CD4-positive, alpha-beta memory T cell (primary cell): ENCODE measurements at places on chromosomes 13 and 19.

GRCh38 chr13:24529478-24529877 lies 16.9 kb upstream of the PARP4 start:
- DNase-seq, result no peak

GRCh38 chr19:46954502-46954992 lies 65.1 kb upstream of the NPAS1 start:
- peak; percentile 17 for DNase-seq

DNA sequence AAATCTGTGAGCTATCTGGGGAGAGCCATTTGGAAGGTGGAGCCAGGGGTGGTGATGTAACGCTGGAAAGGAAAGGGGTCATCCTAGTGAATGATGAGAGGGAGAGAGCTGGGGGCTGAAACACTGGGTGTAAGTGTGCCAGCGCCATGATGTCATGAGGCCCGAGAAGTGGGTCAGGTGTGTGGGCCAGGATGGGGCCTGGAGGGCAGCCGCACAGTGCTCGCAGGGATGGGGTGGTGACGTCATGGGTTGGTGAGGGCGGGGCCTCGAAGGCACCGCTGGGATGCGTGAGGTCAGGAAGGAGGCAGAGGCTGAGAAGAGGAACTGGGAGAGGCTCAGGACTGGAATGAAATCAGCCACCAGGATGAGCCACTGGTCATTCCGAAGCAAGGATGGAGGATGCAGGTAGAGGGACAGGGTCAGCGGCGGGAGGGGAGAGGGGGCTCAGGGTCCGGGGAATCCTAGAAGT lies 4.4 kb downstream of the CCDC61 start:
- DNase-seq, result peak; percentile 50

- no peak for DNase-seq
These were observed 14.6 kb downstream of the LHFPL6 start for GRCh38 chr13:39588384-39588783.

DNA sequence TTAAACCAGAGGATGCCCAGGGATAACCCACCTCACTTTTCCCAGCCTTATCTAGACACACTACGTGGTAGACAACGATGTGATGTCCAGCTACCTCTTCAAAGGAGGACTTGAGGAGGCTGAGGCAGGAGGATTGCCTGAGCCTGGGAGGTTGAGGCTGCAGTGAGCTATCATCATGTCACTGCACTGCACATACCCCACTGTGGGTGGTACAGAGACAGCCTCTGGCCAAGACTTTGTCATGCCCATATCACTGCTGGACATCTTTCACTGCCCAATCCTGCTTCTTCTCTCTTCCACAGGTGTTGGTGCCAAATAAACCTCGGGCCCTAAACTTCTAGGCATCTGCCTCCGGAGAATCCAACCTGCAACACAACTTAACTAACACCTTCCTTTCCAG lies 85.8 kb downstream of the FAM216B start:
- DNase-seq, result no peak

DNA sequence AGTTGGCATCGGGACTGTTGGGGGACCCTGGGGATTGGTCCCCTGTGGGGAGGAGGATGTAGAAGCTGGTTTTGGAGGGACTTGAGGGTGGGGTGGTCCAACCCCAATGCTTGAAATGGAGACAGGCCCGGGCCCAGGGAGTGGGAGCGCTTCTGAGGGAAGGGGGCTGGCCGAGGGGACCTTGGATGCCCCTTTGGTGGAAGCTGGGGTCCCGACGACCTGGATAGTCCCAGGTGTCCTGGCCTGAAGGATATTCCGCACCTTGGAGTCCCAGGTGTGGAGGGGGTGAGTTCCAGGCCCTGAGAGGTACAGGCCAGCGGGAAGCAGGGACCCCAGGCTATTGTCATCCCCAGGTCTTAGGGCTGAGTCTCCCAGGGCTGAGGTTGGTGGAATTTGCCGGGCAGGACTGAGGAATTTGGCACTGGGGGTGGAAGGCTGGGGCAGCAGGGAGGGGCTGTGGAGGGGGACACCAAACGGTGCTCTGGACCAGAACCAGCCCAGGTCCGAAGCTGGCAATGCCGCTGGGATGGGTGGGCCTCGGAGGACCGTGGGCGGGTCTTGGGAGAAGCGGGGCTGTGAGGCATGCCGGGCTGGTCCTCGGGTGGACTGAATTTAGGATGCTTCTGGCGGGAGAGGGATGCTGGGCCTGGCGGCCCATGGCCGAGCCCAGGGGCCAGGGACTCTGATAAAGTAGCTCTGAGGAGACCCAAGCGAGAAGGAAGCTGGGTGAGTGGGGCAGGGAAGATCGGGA lies 1.8 kb downstream of the HDGFL2 start:
- DNase-seq, result no peak

DNA sequence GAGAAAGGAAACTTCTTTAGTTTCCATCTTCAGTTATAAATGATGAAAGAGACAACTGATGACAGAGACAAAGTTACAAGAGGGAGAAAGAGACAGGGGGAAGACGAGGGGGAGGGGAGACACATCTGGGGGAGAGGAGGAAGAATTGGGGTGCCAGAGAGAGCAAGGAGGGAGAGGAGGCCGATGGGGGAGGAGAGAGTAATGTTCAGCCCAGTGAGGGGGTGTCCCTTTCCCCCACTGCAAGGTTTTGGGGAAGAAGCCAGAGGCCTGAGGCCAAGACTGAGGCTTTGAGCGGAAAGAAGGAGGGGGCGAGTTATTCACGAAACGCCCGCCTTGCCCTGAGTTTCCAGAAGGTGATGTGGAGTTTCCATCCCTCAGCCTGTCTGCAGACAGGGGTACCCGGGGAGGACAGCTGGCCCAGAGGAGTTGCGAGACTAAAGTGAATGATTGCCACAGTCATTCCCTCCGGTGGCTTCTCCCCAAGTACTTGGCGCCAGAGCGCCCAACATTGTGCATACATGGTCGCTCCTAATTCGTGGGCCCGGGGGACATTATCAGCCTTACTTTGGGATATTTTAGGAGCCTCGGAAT lies 558 bp upstream of the PPAN start:
- no peak for DNase-seq

GRCh38 chr13:99751517-99752199 lies 219.9 kb downstream of the ZIC5 start:
- DNase-seq, result no peak

DNA sequence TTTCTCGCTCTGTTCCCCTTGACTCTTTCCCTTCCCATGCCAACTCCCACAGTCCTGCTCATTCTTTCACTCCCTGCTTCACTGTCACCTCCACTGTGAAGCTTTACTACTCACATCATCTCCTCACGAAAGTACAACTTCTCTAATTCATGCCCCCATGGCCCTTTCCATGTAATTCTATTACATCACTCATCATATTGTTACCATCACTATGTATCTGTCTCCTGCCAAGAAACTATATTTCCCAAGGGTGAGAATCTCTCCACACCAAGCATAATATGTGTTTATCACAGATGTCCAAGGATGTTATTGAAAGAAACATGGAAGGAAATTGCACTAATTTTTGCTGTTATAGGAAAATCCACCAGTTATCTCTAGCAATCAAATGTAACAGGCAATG lies 37.2 kb upstream of the LRCH1 start:
- DNase-seq, result no peak

- DNase-seq, result no peak
These were observed 128.8 kb upstream of the GJB6 start for GRCh38 chr13:20360835-20361412.

DNA sequence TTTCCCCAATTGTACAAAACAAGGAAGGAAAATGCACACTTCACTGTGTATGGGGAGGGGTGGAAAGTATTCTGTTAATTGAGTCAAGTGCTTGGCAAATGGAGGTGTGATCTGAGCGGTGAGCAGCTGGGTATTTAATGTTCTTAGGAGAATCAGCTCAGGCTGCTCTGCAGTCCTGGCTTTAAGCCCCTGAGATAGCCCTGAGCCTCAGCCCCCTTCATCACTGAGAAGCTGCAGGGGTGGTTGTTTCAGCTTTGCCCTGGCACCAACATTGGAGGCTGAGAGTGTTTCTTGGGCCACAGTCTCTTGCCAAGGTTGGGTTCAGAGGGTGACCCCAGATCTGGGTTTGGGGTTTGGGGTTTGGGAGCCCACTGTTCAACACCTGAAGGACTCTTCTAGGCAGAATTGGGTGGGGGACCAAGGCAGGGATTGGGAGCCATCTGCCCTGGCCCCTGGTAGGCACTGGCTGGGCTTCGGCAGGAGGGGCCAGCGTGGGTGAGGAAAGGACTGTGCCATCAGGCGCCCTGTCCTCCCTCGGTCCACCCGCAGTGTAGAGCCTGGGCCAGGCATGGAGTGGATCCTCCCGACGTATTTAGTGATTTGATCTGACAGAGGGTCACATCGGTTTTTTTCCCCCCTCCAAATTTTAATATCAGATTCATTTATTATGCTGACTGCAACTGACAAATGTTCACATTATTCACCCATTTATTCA lies 66.7 kb upstream of the ZNF536 start:
- DNase-seq, result no peak

DNA sequence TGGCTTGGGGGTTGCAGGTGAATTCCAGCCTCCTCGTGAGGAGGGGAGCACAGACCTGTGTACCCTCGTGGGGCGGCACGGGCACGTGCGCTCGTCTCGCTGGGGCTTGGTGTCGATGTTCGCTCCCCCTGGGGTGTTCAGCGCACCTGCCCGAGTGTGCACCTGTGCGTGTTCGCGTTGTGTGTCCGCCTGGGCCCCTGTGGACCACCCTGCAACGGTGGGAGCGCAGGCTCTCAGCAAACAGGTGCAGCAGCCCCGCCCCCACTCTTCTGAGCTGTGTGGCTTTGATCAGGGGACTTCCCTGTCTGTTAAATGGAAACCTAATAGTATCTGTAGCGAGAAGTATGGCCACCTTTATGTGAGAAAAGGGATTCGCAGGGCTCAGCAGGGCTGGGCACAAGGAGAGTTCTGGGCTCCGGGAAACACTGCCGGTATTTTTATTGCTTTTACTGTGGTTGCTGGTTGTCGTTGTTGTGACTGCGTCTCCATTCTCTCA lies 549 bp downstream of the SMIM17 start:
- no peak for DNase-seq

DNA sequence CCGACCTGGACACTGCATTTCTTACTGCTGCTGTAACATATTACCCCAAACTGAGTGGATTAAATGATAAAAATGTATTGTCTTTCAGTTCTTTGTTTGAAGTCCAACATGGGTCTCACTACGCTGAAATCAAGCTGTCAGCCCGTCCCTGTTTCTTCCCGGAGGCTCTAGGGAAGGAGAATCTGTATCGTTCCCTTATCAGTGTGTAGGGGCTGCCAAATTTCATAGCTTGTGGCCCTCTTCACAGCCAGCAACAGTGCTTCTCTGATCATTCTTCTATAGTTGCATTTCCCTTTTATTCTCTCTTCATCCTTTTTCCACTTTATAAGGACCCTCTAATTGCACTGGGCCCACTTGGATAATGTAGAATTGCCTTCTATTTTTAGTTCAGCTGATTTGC lies 10.1 kb downstream of the ZNF234 start:
- DNase-seq, result no peak

DNA sequence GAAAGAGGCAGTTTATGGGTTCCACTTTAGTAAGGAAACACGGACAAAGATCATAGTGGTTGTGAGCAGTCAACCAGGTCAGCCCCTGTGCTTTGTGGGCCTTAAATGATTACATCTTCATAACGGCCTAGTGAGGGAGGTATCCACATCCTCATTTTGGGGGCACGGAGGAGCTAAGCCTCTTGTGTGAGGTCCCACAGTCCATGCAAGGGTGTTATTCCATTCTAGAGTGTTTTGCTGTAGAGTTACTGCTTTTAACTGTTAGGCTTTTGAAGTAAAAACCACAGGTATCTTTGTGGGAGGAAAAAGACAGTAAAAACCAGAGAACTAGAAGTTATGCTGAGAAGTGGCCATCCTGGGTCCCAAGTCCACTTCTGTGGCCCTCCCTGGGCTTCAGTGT lies 4.0 kb downstream of the NOP53 start:
- no peak for DNase-seq

DNA sequence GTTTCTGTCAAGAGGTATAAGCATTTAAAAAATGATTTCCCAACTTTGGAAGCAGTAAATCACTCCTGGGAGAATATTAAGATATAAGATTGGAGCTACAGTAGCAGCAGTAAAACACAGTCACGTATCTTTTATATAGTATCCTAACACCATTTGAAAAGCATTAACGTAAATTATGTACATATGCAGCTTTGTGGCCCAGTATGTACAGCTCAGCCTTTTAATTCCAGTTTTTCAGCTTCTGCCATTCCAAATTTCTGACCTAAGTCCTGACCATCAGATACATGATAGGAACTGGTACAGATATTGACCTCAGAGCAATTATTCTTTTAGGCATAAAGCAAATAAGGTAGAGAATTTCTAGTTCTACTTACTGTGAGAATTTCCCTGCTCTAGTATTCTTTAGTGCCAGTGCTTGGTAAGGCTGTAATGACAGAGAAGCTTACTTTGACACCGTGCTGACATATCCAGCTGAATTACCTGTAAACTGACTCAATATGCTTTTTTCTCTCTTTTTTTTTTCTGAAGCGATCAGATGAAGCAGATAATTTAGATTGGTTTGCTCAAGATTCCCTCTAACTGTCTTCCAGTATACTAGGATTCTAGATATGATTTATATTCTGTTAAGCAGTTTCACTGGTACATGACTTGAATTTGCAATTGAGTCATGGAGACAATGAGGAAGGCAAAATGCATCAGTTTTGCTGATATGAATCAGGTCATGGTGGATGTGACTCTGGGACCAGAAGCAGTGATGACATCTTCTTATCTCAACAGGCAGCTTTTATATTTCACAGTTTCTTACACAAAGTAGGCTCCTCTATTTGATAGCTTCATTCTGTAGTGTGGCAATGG lies 703.6 kb downstream of the SLITRK6 start:
- no peak for DNase-seq

DNA sequence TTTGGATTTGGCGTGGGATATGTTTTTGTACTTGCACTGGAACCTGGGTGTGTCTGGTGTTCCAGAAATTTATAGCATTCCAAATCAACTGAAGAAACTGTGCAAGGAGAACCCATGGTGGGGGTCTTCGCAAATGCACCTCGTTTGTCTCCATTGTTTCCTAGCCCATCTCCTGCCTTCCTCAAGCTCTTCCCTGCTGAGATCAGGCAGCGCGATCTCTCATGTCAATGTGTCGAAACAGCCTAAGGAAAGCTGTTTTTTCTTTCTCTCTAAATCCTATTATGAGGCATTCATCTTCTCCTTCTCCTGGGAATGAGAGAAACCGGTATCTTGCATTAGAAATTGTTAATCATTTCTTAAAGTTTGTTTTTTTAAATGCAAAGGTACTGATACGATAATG lies 131.0 kb downstream of the KLF5 start:
- DNase-seq, result no peak

- DNase-seq, result no peak
These were observed 50.5 kb downstream of the SOX1 start for GRCh38 chr13:112117258-112117954.
